ENCODE measurements at places on chromosomes 11 and 22.
A peak's percentile ranks its signal among the peaks of the same experiment; 100 is the strongest.

DNA sequence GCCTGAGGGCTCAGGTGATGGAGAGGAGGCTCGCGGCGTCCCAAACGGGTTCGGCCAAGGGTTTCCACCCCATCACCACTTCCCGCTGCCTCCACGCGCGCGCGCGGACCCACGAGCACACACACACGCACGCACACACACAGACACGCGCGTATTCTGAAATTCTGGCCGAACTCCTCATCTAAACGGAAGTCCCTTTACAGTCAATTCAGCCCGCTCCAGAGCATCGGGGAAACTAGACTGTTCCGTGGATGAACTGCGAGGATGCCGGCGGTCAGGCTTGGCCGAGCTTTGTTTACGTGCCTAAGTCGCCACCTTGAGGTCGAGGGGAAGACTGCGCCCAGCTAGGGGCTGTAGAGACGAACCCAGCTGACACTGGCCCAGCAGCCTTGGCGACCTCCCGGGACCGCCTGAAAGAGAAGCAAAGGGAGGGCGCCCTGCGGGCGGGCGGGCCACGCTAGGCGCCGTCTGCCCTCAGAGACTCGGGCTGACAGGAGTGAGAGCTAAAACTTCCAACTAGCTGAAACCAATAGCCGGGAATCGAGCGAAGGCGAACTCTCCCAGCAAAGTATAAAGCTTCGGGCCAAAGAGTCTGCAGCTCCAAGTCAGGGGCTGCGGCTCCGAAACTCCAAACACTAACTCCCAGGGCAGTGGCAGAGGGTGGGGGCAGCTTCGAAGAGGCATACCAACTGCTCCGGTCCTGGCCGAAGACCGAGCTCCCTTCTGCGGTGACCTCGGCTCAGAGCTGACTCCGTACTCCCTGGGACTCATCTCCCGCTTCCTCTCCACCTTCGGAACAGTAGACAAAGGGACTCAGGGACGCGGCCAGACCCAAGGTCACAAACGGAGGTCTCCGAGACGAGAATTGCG lies 124.7 kb upstream of the C11orf58 start:
- DNase-seq, result peak; percentile 79

- DNase-seq, result no peak
Measured at GRCh38 chr11:48031602-48032001, 51.2 kb downstream of the PTPRJ start.

DNA sequence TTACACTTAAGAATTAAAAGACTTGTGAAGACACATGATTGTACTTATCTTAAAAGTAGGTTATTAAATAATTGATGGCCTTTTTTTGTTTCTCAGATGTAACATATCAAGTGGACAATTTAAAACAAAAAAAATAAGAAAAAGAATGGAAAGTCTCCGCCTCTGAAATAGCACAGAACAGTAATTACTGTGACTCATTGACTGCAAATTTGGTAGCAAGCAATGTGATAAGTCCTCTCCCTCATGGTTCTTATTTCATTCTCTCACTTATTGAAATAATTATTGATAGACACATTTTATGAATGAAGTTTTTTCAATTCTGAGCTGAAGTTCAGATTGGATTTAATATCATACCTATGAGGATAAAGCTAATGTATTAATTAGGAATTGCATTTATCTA lies 717.9 kb upstream of the LUZP2 start:
- DNase-seq, result no peak

- peak; percentile 60 for DNase-seq
Measured at GRCh38 chr22:19523240-19524169, 705 bp downstream of the CLDN5 start.

DNA sequence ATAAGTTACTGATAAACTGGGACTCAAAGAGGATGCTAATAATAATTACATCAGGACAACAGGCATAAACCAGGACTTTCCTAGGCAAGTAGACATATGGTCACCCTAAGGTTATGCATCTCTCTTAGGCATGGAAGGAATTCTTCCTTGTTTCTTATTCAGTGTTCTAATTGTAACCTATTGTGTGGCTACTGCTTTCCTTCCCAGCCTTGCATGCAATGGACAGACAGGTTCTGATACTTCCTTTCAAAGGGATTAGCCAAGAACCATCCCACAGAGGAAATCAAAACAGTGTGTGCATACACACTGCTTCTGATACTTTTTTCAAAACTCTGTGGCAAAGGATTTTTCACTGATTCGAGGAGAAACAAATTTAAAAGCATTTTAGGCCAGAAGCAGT lies 48.3 kb downstream of the RRAS2 start:
- DNase-seq, result no peak

- DNase-seq, result no peak
Measured at GRCh38 chr11:130738611-130739010, 177.7 kb downstream of the SNX19 start.

- DNase-seq, result no peak
Measured at GRCh38 chr22:38566726-38567504, 3.1 kb downstream of the DMC1 start.

Data from activated T-cell treated with anti-CD3 and anti-CD28 coated beads, Interleukin-2, amount 50 U/mL, for 48 hours (primary cell).